ENCODE measurements at places on chromosomes 6 and 20.

DNA sequence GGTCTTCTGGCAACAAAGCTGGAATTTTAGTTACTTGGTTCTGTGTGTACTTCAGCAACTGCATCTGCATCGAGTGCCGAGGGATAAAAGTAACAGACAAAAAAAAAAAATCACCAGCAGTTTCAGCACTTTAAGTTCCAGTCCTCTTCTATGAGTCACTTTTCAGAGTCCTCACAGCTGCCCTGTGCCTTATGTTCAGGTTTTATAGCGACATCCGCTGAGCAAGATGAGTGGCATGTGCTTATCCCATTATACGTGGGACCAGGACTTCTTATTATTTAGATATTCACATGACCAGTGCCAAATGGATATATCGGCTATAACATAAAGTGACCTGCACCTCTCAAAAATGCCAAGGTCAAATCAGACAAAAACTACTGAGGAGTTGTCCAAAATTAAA lies 242.9 kb downstream of the FOXA2 start:
- no peak for DNase-seq

DNA sequence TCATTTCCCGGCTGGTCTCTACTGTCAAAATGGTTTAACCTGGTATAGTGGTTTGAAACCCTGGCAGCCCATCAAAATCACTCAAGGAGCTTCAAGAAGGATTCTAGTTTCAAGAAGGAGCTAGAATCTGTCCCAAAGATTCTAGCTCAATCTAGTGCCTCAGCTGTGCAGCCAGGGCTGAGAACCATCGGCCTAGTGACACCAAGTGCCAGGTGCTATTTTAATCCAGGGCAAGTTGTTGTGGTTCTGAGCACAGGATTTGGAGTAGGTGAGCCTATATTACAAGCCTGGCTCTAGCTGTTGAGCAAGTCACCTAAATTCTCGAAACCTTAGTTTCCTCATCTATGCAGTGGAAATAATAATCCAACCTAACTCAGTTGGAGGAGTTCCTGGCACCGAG lies 3.7 kb downstream of the MOCS1 start:
- no peak for DNase-seq

- DNase-seq, result no peak
Measured at GRCh38 chr6:99467509-99468106, 42.5 kb upstream of the PNISR start.

- no peak for DNase-seq
Measured at GRCh38 chr20:49591217-49591865, 23.4 kb upstream of the PTGIS start.

- no peak for DNase-seq
Measured at GRCh38 chr6:39452306-39453145, 130.0 kb upstream of the KCNK16 start.

GRCh38 chr20:49993301-49993751 lies 10.5 kb downstream of the SNAI1 start:
- no peak for DNase-seq

GRCh38 chr6:97917369-97917768 lies 634.4 kb upstream of the MMS22L start:
- no peak for DNase-seq

DNA sequence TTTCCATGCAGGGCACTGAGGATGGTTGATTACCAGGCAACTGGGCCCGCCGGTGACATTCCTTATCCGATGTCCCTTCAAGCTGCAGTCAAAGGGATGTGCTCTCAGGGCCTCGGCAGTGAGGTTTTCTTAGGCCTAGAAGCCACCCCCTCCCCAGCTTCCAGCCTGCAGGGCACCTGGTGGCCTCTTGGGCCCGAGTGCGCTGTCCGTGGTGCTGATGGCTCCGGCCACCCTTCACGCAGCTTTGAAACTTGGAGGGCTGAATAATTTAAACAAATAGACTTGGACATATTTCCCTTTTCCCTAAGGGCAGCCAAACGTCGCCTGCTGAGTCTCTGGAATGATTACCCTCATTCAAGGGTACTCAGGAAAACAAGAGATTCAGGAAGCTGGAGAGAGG lies 8.9 kb upstream of the MLN start:
- DNase-seq, result no peak

GRCh38 chr20:35643045-35643444 lies 21.7 kb downstream of the CPNE1 start:
- DNase-seq, result no peak

- no peak for DNase-seq
Measured at GRCh38 chr20:45967551-45968080, 4.4 kb downstream of the ZNF335 start.

DNA sequence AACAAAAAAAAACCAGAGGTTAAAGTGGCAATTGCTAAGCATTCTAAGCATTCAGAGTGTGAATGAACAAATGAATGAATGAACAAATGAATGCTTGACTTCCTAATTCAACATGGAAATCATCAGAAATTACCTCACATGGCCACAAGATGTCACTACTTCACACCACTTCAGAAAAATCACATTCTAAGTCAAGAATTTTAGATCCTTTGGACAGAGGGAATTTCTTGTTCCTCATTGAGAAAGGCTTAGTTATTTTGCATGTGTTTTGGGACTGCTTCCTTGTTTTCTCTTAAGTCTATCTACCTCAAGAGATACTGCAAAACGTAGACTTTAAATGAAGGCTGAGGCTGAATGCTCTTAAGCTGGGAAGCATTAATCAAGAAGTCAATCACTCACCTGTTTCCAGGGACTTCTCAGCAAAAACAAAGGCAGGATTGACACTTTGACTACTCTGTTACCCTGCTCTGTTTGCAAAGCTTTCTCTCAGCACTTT lies 120.2 kb downstream of the MBOAT1 start:
- DNase-seq, result peak; percentile 4

GRCh38 chr20:56964901-56965300 lies 301.5 kb downstream of the BMP7 start:
- no peak for DNase-seq

GRCh38 chr6:131572686-131573415 lies at the start of gene ARG1:
TSS of gene ARG1 (plus strand) at chr6:131573226. CDS start at chr6:131573283, 57 bp downstream.
- DNase-seq, result no peak

GRCh38 chr20:34175079-34175478 lies 63.0 kb upstream of the EIF2S2 start:
- no peak for DNase-seq

DNA sequence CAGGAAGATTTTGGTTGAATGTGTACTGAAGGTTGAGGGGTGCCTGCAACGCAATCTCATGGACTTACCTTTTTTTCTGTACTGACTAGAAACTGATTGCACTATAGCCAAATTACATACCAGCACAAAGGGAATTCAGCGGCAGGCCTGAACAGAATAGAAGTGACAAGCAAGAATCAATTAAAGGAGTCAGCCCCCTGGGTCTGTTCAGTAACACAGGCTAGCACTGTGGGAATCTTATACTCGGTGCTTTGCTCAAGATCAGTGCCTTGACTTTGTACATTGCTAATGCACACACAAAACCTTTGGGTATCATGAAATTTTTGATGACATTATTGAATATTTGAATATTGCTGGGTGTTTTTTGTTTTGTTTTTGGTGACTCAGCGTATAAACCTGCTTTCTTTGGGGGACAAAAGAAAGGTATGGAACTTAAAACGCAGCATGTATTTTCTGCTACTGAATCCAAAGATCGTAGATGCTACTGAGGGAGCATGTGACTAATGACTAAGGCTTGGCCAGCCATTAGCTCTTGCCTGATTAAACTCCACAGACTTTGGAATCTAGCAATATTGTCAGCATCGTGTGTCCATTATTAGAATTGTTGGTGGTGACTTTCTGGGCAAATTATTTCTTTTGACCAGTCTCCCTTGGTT lies 236.6 kb downstream of the ARID1B start:
- DNase-seq, result no peak

DNA sequence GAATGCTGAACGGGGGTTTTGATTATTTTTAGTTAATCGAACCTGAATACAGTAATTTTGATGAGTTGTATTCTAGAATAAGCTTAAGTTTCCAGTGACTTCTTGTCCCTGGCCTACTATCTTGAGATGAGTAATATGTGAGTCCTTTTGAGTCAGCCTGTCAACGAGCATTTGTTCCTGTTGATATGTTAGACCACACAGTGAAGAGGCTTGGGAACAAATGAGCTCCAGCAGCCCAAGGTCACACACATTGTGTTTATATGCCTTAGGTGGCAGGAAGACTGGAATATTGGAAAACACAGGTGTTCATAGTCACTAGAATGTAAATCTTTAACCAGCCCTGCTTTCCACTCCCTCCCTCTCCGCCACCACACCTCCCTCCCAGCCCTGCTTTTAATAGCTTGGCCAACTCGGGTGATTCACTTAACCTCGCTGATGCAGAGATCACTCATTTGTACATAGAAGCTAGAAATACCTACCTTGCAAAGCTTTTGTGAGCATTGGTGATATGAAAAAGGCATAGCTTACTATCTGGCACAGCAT lies 9.1 kb downstream of the SMPDL3A start:
- DNase-seq, result no peak

DNA sequence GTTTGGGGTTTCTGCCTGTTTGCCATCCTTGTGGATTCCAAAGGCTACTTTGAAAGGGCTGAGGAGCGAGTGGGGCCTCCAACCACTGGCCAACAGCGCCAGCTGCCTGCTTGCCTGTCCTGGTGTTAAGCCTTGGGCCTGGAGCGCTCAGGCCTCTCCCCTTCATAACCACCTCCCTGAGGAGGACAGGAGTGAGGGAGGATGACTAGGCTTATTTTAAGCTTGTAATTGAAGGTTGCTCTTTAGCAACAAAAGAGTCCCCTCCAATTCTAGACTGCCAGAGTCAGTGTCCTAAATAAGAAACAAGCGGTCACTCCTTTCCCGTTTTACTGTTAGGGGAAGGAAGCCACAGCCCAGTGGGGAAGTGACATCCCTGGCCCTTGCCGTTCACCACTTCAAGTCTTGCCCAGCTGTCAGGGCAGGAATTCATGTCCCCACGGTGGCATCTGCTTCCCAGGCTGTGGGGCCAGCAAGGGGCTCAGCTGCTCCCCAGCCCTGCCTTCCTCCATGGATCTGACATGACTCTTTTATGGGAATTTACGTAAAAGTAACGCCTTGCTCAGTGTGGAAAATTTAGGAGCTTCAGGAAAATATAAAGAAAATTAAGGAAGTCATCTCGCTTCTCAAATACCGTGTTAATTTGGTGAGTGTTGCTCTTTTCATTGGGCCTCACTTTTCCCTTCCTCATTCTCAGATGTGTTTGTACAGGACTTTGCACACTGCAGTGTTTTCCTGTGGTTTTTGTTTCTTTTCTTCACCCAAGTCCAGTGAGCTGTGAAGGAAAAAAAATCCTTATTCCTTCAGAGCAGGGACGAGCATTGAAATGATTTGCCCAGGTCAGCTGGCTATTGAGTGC lies 57.8 kb downstream of the SSR1 start:
- no peak for DNase-seq

DNA sequence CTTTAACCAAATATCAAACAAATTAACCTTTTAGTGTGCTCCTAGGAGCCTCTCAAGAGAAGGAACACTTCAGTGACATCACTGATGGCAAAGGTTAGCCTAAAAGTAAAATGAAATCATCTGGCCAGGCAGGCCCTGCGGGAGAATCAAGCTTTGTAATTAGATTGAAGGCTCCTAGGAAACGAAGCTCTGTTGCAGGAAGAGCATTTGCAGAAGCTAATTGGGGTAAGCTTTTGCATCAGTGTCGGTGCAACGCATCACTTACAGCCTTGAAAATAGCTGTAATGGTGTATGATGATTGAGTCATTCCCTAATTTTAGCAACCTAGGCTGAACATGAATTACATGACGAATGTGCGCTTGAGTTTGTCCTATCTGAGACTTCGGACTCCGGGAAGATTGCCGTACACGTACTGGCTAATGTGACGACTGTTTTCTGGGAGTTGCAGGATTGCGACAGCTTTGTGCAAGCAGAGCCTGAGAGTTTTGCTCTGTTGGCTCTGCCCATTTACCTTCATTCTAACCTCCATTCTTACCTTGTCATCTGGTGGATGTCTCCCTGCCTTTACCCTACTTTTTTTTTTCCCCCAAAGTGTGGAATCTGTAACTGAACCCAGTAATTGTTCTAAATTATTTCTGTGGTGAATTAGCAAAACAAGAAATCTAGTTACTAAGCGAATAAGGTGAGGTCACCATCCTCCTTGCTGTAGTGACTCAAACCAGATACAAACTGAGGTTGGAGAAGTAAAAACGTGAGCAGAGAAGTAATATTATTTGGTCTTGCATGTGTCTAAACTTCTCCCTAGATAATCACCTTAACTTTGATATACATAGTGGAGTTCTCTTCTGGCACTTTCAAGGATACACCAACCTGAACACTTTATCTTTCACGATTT lies 675.9 kb upstream of the CITED2 start:
- DNase-seq, result no peak

- DNase-seq, result no peak
Measured at GRCh38 chr20:51542571-51543421, at the start of gene NFATC2. TSS of gene NFATC2 (minus strand) at chr20:51542719. CDS start at chr20:51542499, 220 bp downstream.

GRCh38 chr6:166194914-166195859 lies 27.5 kb upstream of the TBXT start:
- DNase-seq, result no peak

- DNase-seq, result no peak
Measured at GRCh38 chr6:43076464-43077332, 584 bp downstream of the PTK7 start.

DNA sequence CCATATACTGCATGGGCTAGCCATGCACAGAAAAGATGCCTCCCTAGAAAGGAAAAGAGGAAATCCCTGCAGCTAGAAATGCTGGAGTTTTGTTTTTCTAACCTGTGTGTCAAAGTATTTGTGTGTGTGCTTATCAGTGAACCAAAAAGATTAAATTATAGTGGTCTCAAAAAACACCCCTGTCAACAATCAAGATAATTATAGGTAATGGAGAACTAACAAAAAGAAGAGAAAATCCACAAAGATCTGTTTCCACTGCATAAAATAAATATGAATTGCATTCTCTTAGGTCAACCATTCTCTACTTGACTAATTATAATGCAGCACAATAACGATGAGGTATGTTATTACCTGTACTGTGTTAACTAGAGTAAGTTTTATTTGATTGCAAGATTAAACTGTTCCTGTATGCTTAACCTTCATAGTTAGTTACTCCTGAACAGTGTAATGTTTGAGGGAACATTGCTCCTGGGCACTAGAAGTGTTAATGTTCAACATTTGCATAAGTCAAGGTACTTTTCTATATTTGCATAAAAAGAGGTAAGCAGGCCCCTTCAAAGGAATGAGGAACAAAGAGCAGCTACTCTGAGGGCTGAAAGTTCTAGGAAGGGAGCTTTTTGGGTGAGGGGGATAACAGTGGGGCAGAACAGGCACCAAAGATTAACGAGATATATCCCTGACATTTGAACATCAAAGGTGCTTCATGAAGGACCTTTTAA lies 212.1 kb downstream of the BTBD9 start:
- no peak for DNase-seq

DNA sequence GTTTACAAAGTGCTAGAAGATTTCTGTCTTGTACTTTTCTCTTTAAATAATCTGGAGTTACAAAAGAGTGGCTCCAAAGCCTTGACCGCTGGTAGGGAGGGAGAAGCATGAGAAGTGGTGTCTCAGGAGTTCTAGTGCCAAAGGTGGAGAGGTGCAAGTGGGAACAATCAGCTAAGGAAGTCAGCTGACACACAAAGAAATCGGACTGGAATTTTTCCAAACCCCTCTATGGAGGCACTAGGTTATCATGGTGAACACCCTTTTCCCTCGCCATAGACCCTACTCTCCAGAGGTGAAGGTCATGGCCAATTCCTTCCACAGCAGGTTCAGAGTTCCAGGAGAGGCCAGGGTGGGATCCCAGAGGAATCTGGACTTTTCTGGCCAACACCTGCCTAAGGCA lies 14.8 kb downstream of the PLAGL2 start:
- no peak for DNase-seq

Data from AG04449 (cell line).